ENCODE measurements at places on chromosomes 11 and 22. TPM values are rescaled to one million over a fixed set of nuclear protein-coding genes. Genes with fewer than 3 reads are reported as not detected.
A peak's percentile ranks its signal among the peaks of the same experiment; 100 is the strongest.

Gene P2RX3
- total RNA-seq: 15.5 TPM

Gene CELSR1
- total RNA-seq: 5.1 TPM

Gene MS4A13
- not detected for total RNA-seq

Gene CECR2
- 34.6 TPM for total RNA-seq

- DNase-seq: peak; percentile 68
Observed at GRCh38 chr11:78715639-78716311, 141.1 kb upstream of the NARS2 start.

- peak; percentile 30 for DNase-seq
Observed at GRCh38 chr11:66070604-66071380, 720 bp downstream of the PACS1 start.

DNA sequence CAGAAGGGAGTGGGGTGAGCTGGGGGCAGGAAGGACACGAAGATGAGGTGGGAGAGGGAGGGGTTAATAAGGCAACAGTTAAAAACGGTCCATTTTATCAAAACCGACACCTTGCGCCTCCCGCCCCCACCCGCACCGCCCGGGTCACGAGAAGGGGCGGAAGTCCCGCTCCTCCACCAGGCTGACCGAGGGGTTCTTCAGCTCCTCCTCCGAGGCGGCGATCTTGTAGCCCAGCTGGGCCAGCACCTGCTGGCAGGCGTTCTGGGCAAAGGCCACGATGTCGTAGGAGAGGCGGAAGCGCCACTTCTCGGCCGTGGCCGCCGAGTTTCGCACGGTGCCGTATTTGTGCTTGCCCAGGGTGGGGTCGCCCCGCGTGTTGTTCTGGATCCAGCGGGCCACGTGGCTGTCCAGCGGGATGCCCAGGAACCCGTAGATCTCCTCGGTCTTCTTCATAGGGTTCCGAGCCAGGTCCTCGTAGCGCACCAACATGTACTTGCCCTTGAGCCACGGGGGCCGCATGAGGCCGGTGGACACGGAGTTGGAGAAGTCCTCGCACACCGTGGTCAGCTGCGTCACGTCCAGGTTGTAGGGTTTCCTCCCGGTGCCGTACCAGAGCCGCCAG, 15.8 kb downstream of the CHST1 start:
- DNase-seq: no peak

- no peak for DNase-seq
Observed at GRCh38 chr22:39214006-39214382, 30.8 kb downstream of the PDGFB start.

GRCh38 chr22:19903031-19903430, 38.5 kb upstream of the COMT start:
- no peak for DNase-seq

- peak; percentile 83 for DNase-seq
Observed at GRCh38 chr11:67262731-67263675, 3.3 kb upstream of the GRK2 start.

- DNase-seq: no peak
Observed at GRCh38 chr11:114264381-114264780, 31.8 kb upstream of the NNMT start.

DNA sequence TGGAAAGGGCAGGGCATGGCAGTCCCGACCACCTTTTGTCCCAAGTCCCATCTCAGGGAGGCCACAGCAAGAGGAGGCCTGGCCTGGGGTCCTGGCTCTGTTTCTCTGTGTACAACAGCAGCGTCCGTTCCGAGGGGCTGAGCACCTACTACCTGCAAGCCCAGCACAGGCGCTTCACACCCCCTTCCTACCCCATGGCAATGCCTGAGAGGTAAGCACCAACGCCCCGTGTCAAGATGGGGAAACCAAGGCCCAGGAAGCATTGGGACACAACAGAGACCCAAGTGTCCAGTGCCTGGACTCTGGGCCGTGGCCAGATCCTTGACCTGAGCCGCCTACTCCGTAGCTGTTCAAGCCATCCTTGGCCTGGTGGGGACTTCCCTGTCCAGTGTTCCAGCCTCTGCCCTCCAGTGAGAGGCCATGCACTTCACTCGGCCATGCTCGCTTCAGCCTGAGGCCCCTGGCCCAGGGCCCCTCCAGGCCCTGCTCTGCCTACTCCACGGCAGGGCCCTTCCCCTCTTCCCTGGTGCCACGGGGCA, 14.3 kb upstream of the TCF20 start:
- DNase-seq: no peak

- no peak for DNase-seq
Observed at GRCh38 chr11:71144736-71145135, 107.6 kb downstream of the SHANK2 start.

GRCh38 chr11:14334893-14335292, 24.1 kb downstream of the RRAS2 start:
- no peak for DNase-seq

DNA sequence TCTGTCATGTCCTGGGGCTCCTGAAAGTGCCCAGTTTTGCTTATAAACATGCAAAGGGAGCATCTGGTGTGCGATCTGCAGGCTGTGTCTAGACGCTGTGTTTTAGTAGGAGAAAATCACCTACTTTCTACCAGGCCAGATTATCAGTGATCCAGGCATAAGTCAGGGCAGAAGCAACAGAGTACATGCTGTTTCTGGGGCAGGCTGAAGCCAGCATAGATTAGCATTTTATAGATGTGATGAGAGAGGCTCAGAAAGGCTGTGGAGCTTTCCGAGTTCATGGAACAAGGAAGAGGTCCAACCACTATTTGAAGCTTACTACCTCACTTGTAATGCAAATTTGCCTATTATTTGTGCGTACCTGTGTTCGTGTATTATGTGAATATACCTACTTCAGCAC, 1208.4 kb upstream of the TENM4 start:
- DNase-seq: no peak

GRCh38 chr11:12134236-12134585, 23.8 kb downstream of the MICAL2 start:
- DNase-seq: no peak

GRCh38 chr22:49418341-49418894, 409.3 kb downstream of the BRD1 start:
- DNase-seq: no peak

- no peak for DNase-seq
Observed at GRCh38 chr11:134645576-134645975, 233.5 kb upstream of the B3GAT1 start.

- DNase-seq: no peak
Observed at GRCh38 chr11:130062026-130062425, 7.7 kb upstream of the APLP2 start.

- DNase-seq: no peak
Observed at GRCh38 chr11:1218788-1219445, 3.9 kb upstream of the MUC5B start.

All from neural crest cell (in vitro differentiated cells).